ENCODE measurements at places on chromosomes 2 and 18.

DNA sequence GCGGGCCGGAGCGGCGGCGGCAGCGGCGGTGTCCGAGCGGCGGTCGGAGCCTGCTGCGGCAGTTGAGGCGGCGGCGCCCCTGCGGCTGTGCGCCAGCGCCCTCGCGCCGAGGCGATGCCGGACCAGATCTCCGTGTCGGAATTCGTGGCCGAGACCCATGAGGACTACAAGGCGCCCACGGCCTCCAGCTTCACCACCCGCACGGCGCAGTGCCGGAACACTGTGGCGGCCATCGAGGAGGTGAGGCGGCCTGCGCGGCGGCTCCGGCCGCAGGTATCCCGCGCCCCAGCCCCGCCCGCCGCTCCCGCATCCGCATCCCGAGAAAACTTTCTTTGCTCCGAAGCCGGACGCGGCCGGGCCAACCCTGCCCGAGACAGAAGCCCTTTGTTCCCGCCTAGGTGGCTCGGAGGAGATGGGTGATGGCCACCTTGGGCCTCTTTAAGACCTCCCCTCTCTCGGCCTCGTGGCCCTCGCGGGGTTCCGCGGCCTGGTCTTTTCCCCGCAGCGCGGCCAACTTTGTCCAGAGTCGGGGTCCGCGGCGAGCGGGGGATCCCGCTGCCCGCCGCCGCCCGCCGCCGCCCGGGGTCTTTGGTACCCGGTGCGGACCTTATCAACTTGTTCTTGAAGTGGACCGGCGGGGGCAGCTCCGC, 504 bp downstream of the ASAP2 start:
- no peak for DNase-seq

GRCh38 chr18:75208836-75209128, 157 bp downstream of the PTGR3 start:
- no peak for DNase-seq

DNA sequence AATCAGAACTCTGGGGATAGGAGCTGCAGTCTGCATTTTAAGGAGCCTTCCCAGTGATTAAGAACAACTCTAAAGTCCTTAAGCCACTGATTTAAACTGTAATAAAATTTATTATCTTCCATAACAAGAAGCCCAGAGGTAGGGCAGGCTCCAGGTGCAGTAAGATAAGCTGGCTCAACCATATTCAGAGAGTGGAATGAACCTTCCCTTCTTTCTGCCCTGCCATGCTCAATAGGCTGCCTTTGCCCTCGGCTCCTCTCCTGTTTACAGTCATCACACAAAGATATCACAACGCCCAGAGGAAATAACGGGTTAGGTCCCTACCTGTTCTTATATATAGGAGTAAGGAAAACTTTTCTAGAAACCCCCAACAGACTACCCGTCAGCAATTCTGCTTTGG, 90.5 kb upstream of the CDCA7 start:
- no peak for DNase-seq

- no peak for DNase-seq
Observed at GRCh38 chr2:167708998-167709397, 538.4 kb downstream of the STK39 start.

GRCh38 chr2:224982910-224983711, 59.2 kb downstream of the DOCK10 start:
- DNase-seq = no peak

- no peak for DNase-seq
Observed at GRCh38 chr2:238117199-238118154, 17.3 kb downstream of the ESPNL start.

Data from stimulated activated CD4-positive, alpha-beta T cell treated with anti-CD3 and anti-CD28 coated beads, TNF-alpha, amount 100 ng/mL, for 48 hours (primary cell).